ENCODE measurements at places on chromosomes 2 and 18. TPM values are rescaled to one million over a fixed set of nuclear protein-coding genes. Genes with fewer than 3 reads are reported as not detected.

Gene FIGLA
- not detected for polyA plus RNA-seq

Gene CRYBA2
- not detected for polyA plus RNA-seq

Gene ABHD1
- 0.55 TPM for polyA plus RNA-seq

Gene STARD7
- 72.2 TPM for polyA plus RNA-seq

Gene DGKD
- polyA plus RNA-seq: 11.1 TPM

Gene CDH2
- 15.2 TPM for polyA plus RNA-seq

Gene PREB
- 41.2 TPM for polyA plus RNA-seq

Gene FAM161A
- polyA plus RNA-seq: 27.4 TPM

Gene ZFP36L2
- polyA plus RNA-seq: 38.4 TPM

Gene KLHL41
- polyA plus RNA-seq: not detected

Gene KCNK3
- polyA plus RNA-seq: not detected

Gene SRD5A2
- polyA plus RNA-seq: not detected

Gene TIGD1
- polyA plus RNA-seq: 9.3 TPM

Gene CLEC4F
- polyA plus RNA-seq: not detected

Gene CD302
- polyA plus RNA-seq: 1.4 TPM

Gene ALPP
- polyA plus RNA-seq: not detected

Gene ING5
- 27.6 TPM for polyA plus RNA-seq

Gene CHRND
- polyA plus RNA-seq: not detected
